ENCODE measurements at places on chromosomes 11 and 22.

DNA sequence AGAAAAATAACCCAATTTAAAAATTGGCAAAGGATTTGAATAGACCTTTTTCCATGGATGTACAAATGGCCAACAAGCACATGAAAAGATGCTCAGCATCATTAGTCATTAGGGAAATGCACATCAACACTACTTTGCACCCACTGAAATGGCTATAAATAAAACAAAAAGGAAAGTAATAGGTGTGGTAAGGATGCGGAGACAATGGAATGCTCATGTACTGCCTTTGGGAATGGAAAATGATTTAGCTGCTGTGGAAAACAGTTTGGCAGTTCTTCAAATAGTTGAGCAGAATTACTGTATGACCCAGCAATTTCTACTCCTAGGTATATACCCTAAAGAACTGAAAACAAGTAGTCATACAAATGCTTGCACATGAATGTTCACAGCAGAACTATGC lies 37.4 kb downstream of the LARGE2 start:
- no peak for DNase-seq

DNA sequence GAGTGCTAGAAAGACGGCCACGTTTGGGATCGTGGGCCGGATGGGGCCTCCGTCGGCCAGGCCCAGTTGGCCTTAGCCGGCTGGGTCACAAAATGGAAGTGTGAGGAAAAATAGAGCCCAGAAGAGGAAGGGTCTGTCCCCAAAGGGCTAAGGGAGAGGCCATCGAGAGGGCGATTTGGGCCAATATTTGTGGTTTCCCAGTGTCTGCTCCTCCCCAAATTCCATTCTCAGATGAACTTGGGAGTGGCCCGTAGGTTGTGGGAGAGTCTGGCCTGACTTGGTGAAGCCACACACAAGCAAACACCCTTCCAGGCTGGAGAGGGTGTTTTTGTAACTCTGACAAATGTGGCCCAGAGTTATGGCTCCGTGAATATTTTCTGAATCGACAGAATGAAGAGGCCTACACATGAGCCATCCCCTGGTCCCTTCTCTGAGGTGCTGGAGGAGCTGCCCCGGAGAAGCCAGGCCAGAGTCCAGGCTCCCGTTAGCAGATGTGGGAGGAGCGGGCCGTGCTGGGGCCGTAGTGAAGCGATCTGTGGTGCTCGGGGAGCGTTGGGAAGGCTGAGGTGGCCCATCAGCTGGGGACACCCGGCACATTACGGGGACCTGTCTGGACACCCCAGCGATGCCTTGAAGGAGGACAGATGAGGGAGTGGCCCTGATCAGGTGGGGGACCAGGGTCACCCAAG lies 73.5 kb upstream of the PPARA start:
- DNase-seq: peak; percentile 57

DNA sequence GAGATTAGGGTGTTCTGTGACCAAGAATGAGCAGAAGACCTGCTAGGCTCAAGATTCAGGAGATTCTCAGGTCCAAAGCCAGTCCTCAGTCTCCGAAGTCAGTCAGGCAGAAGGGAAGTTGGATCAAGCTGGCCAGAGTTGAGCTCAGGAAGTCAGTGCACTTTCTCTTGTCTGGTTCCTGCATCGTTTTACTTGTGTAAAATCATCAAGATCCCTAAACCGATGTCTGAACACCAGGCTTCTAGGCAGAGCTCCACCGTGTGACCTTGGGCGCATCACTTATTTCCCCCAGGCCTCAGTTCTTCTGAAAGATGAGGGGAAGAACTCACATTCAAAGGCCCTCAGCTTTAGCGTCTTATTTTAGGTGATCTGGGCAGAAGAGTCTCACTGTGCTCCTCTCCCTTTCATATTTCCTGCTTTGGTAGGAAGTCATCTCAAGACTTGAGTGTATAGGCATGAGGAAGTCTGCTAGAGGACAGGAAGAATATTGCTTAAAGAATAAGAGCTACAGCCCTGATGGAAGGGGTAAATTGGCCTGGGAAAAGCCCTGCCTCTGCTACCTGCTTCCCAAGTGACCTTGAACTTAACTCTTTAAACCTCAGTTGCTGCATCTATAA lies 20.2 kb downstream of the NF2 start:
- DNase-seq: no peak

- no peak for DNase-seq
These were observed 27.3 kb downstream of the PARVB start for GRCh38 chr22:44051358-44051757.

DNA sequence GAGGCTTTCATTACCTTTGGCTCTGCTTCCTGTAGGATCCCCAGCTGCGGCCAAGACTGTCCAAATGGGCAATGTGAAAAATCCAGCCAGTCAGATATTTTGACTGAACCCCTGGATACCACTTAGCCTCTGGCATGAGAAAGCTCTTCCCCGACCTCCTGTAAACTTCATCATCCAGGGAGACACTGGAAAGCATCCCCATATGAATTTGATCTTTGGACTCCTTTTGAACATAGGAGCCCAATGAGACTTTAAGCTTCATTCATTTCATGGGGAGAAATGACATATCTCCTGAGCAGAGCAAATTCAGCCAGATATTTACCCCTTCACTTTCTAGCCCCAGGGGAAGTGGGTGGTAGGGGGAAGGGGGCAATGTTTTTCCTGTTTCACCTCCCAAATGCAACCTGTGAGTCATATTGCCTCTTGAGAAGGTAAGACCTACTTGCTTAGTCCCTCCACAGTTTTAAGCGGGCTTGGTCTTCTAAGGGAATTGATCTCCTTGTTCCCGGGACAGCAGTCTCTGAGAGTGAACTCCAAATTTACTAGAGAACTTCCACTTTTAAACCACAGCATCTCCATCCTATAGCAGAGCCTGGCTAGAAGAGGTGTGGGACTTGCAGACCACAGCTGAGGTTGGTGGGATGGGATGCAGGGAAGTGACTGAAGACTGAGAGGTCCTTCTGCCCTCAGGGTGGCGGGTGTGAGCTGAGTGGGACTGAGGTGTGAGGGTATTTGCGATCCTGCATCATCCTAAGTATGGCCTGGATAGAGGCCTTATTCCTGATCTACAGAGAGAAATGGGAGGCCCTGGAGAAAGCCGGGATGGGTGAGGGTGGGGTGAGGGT lies 20.3 kb upstream of the POU2AF1 start:
- DNase-seq: no peak

DNA sequence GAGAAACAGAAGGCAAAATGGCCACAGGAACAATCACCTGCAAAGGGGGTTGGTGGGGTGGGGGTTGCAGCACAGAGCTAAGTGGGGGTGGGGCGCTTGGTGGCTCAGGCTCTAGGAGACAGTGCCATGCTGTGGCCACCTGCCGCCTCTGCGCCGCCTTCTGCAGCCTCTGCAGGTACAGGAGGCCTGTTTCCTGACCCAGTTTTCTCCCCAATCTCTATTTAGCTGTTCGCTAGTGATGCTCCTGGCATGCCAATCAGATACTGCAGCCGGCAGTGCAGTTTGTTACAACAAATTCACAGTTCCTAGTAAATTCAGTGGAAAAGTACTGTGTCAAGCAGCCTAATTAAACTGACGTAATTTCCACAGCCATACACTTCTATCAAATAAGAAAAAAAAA lies 106.4 kb downstream of the SERGEF start:
- DNase-seq: peak; percentile 62

- no peak for DNase-seq
These were observed 682.3 kb downstream of the TBC1D22A start for GRCh38 chr22:47444746-47445065.

DNA sequence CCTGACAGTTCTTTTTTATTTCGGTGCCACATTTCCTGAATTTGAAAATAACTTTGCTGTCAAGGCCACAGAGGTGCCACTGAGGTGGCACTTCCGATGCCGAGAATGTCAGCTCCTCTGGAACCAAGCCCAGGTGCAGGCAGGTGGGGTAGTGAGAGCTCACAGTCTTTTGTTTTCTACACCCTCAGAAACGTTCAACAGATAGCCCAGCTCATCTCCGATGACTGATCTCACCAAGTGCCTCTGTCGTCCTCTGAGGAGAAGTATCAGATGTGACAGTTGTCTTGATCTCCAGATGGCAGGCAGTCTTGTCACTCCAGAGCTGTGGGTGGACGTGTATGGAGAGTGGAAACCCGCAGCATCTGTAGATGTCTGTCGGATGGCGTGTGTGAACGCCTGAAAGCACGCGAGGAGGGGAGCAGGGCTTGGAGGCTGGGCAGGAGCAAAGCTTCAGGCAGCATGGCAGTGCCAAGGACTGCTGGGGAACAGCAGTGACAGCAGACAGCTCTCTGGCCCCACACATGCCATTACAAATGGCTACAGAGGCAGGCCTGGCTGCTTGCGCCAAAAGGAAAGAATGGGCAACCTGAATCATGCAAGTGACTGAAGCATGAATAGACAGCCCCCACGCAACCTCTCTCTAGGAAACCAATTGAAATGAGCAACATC lies 877.0 kb downstream of the OPCML start:
- no peak for DNase-seq

GRCh38 chr11:31118566-31118965 lies 251.0 kb downstream of the DCDC1 start:
- no peak for DNase-seq

- DNase-seq: peak; percentile 49
These were observed 13.8 kb upstream of the TEF start for GRCh38 chr22:41367680-41368542.

DNA sequence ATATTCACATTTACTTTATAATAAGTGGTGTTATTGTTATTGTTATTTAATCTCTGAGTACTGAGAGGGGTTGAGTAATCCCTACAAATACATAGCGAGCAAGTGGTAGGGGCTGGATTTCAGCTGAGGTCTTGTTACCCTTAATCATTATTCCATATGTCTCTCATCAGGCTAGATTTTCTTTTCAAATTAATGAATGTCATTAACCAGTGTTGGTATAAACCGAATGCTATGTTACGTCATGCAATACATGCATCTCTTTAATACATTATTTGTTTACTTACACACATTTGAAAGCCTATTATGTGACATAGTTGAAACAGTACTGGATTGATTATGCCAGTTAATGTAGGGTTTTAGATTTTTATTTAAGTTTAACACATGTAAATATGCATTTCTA lies 18.9 kb downstream of the PDGFD start:
- no peak for DNase-seq

- no peak for DNase-seq
These were observed 47.1 kb downstream of the ASCL2 start for GRCh38 chr11:2223153-2223794.

DNA sequence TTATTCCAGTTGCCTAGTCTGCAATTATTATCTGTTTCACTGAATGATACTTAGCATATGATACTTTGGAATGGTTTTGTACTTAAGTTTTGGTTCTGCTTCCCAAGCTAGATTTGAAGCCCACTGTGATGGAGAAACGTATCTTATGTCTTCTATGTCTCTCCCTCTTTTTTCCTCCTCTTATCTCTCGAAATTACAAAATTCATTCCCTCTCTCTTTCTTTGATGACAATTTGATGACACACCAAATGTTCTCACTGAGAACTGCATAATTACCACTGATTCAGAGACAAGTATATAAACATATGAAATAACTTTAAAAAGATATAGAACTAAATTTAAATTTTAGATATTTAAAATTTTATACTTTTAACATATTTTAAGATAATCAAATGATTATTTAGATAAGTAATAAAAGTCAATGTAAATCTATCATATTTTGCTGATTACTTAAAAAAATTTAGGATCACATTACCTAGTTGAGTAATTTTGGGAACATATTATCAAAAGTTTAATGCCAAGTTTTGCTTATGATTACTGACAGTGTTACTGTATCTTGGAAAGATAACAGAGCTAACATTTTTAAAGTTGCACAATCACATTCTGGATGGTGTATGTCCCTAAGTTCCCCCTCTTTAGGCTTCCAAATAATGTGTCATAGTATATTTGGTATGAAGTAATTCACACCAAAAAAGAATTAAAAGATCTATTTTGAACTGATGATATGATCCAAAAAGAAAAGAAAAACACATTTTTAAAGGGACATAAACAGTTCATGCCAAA lies 255.3 kb downstream of the SBF2 start:
- no peak for DNase-seq

GRCh38 chr22:44604455-44604854 lies 97.5 kb upstream of the PRR5 start:
- no peak for DNase-seq

DNA sequence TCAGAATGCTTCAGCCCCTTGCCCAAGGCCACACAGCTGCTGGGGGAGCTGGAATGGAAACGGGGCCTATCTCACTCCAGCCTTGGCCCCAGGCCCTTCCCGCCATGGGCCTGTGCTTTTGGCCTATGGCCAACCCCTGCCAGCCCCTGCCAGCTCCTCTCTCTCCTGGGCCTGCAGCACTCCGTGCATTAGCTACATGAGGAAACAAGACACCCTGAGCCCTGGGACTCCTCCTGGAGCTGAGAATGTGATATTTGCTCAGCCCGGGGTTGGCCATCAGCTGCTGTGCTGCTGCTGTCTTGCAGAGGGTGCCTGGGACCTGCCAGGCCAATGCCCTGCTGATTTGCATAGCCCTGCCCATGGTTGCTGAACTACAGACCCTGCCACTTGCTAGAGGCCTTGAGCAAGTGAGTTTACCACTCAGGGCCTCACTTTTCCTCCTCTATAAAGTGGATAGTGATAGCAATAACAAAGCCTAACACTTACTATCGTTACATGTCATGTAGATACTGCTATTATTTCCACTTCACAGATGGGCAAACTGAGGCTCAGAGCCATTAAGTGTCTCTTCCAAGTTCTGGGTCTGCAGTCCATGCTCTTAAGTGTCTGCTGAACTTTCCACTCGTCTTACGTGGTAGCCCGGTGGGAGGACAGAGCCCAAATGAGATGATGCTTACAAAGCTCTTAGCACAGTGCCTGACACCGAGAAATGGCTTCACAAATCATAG lies 99.6 kb downstream of the KIAA1671 start:
- DNase-seq: peak; percentile 81

DNA sequence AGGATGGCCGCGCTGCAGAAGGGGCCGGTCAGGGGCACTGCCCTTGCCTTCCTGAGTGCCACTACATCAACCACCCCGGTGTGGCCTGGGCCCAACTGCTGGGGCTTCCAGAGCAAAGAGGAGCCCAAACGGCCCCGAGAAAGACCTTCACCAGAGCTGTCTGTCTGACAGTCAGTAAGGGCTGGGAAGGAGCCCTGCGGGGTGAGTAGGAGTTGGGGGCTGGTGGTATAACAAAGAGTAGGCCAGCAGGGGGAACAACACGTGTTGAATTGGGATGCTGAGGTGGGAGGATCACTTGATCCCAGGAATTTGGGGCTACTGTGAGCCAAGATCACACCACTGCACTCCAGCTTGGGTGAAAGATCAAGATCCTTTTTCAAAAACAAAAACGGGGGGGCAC lies 3.9 kb downstream of the GSTT4 start:
- no peak for DNase-seq
